CD4-positive, alpha-beta T cell treated with Interleukin-1 beta for 1 hour (primary cell): ENCODE measurements at places on chromosomes 4 and X.

GRCh38 chr4:148216866-148217814 lies 225.1 kb downstream of the NR3C2 start:
- peak; percentile 53 for DNase-seq

- no peak for DNase-seq
Observed at GRCh38 chrX:31314921-31315320, 243.1 kb upstream of the FTHL17 start.

DNA sequence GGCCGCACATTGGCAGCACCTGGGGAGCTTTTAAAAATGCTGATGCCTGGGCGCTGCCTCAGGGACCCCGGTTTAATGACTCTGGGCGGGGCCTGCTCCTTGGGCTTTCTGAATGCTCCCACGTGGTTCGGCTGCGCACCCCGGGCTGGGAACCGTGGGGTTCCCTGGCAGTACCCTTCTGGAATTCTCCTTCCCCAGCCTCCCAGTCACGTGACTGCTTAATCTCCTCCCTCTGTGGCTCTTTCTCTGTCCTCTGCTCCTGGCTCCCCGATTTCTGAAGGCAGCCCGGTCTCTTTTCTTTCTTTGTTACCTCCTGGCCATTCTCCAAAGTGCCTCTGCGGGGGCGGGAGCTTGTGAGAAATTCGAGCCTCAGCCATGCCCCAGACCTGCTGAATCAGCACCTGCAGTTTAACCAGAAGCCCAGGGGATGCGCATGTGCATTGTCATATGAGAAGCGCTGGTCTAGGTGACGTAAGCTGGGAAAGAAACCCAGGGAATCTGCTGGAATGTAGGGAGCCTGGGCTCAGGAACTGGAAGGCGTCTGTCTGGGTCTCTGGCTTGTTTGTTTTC lies 16.6 kb downstream of the CLCN4 start:
- no peak for DNase-seq

DNA sequence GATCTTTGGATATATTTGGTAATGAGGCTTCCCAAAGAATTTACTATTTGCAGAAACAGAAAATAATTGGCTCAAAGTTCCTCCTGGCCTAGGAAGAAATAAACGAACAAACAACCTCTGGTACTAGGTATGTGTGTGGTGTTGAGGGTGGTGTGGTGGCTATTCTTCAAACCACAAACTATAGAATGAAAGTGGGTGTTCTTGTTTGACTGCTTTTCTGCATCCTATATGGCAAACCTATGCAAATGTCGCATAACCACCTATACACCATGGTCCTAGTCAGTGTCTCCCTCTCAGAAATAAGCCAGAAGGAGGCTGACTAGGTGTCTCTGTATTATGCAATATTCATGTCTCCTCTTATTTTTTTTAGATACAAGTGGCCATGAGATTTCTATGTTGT lies 106.6 kb upstream of the PCDH18 start:
- no peak for DNase-seq

DNA sequence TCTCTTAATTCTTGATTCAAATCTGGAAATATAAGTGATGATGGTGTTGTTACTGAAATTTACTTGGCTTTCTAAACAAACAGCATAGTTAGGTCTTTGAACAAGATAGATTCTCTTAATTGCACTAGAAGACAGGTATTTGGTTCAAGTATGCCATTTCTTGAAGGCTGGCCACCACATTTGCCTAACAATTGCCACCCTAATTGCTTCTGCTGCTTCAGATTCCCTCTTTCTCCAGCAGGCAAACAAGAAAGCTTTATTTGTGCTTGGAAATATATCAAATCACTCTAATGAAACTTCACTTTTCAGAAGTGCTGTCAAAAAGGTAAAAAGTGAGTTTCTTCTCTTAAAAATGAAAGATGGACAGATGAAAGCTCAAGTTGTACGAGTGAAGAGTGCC lies 418.6 kb downstream of the INPP4B start:
- no peak for DNase-seq

DNA sequence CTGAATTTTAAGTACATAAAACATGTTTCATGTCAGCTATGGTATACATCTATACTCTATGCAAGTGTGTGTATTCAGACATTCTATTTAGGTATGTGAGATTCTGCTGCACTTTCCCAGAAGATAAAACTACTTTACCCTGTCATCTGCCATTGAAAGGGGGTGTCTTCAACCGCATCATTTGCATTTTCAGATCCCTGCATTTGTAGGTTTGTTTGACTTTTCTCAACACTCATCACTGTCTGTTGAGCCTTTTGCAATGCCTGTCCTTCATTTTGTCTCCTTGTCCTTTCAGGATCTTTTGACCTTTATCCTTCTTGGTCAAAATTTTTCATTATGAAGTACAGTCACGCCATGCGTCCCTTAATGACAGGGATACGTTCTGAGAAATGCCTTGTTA lies 103.5 kb downstream of the TMA16 start:
- no peak for DNase-seq

GRCh38 chr4:24067367-24068193 lies 177.7 kb upstream of the PPARGC1A start:
- DNase-seq, result no peak

DNA sequence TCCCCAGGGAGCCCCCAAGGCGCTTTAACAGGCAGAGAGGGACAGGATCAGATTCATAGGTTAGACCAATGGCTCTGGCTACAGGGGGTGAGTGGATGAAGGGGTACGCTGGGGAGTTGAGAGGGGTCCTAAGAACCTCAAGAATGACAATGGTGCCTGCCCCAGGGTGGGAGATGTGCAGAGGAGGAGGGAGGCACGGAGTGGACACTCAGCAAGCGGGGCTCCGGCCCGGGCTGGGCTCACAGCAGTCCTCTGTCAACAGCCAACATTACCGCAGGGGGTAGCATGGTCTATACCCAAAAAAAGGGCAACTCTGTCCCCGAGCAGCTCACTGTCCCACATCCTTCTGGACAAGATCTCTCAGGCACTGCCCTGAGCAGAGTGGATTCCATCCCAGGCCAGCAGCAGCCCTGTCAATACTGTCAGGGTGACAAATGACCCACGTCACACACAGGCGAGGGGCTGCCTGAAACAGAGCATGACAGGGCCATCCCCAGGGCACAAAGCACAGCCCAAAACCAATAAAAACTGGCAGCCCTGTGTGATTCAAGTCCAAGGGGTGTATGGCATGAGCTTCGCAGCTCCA lies 47.7 kb upstream of the PPP2R2C start:
- DNase-seq, result no peak

GRCh38 chr4:144411119-144411518 lies 234.8 kb upstream of the HHIP start:
- DNase-seq, result no peak

DNA sequence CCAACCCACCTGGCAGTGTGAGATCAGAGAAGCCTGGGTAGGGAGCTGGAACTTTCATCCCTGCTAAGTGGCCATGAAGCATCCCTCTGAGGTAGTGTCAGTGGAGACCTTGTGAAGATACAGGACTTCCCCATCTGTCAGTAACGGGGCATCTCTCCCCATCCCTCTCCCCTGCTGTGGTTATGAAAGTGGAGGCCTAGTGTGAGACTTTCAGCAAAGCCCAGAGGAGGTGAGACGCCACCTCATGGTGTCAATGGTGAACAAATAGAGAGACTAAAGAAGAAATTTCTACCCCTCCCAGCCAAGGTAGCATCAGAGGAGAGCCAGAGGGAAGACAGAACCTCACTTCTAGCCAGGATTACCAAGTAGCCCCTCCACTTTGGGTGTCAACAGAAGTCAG lies 150.2 kb downstream of the VEGFC start:
- no peak for DNase-seq

- no peak for DNase-seq
Observed at GRCh38 chrX:119374736-119375135, 24.4 kb upstream of the SLC25A43 start.

- no peak for DNase-seq
Observed at GRCh38 chr4:85457752-85458467, 17.0 kb upstream of the ARHGAP24 start.

GRCh38 chr4:138030375-138030774 lies 211.8 kb downstream of the SLC7A11 start:
- DNase-seq, result no peak

DNA sequence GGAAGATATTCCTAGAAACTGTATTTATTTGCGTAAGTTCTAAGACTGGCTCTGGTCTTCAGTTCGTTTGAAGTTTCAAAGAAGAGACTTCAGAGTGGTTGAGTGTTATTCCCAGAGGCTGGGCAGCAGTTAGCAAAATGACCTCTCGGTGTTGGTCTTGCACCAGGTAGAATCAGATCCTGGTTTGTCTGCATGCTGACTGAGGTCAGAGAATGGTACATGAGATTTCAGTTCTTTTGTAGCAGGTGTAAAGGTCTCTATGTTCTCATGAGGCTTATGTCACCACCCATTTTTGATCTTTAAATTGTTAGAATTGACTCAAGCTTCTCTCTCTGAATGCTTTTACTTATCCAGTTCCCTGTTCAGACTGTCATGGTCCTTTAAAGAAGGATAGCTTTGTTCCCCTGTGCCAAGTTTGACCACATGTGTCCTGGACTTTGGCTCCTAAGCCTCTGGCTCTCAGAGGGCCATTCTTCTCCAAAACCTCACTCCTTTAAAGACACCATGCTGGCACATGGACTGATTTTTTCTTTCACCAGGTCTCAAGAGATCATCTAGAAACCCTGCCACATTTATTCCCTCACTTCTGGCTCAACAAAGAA lies 355.8 kb upstream of the BOD1L1 start:
- DNase-seq, result no peak

DNA sequence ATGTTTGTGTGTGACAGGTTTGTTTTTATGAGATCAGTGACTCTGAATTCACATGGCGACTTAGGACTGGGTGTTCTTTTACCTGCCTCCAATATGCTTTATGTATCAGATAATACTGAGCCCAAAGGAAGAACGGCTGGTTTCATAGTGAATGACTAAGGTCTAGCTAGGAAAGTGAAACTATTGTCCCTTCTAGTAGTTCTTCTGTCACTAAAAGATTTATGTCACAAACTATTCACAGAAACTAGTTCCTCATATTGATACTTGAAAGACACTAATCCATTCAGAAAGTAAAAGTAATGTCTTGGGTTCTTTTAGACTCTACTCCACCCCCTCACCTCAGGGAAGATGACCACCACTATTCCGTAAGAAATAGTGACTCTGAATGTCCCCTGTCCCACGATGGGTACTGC lies 81.7 kb downstream of the EGF start:
- DNase-seq, result no peak

- no peak for DNase-seq
Observed at GRCh38 chr4:97942137-97942536, 201.1 kb downstream of the STPG2 start.

- no peak for DNase-seq
Observed at GRCh38 chr4:11623726-11624037, 195.0 kb upstream of the HS3ST1 start.

GRCh38 chr4:10500776-10501175 lies 43.5 kb upstream of the ZNF518B start:
- DNase-seq, result no peak

- DNase-seq, result no peak
Observed at GRCh38 chr4:10623862-10624261, 60.7 kb downstream of the CLNK start.

- no peak for DNase-seq
Observed at GRCh38 chrX:84666086-84666485, 163.8 kb upstream of the HDX start.

DNA sequence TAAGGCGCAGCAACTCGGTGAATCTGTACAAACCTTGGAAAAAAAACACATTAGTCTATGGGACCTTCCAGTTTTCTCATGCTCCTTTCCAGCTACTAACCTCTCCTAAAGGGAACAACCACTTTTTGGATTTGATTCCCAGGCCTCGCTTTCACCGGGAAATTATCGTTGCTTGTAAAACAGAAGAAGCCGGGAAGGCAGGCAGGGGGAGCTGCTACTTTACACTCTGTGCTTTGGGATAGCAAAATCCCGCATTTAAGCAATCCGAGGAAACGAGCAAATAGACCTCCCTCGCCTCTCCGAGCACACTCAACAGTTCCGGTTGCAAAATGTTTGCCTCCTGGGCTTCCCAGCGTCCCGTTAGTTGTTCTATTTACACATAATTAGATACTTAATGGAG lies 1.2 kb downstream of the CD38 start:
- DNase-seq, result no peak

- no peak for DNase-seq
Observed at GRCh38 chr4:9898596-9899305, 117.3 kb downstream of the DRD5 start.

GRCh38 chr4:754221-755120 lies 48.8 kb downstream of the PCGF3 start:
- DNase-seq, result no peak

- DNase-seq, result no peak
Observed at GRCh38 chr4:30330894-30331652, 389.1 kb upstream of the PCDH7 start.

DNA sequence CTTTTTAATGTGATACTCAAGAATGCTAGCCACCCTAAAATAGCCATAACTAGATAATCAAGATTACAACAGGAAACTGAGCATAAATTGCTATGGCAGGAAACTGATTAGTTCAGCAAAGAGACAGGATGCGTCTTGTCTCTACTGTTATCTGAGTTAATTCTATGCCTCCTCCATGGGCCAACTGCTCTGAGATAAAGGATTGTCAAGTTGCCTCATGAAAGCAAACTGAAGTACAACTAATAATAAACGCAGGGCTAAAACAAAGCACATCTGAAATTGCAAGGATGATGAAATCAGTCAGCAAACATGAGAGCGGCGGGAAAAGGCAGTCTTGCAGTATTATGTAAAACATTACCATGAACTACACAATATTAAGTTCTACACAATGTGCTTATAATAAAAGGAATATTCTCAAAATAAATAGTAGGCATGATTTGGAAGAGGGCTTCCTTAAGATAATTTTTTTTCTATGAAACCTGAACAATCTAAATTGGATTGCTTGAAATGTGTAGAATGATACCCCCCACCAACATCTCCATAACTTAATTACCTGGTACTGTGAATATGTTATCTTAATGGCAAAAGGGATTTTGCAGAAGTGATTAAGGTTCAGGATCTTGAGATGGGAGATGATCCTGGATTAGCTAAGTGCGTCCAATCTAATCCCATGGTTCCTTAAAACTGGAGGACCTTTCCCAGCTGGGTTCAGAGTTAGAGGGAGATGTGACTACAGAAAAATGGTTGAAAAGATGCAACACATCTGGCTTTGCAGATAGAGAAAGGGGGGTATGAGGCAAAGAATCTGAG lies 65.9 kb downstream of the ANTXR2 start:
- DNase-seq, result peak; percentile 38

DNA sequence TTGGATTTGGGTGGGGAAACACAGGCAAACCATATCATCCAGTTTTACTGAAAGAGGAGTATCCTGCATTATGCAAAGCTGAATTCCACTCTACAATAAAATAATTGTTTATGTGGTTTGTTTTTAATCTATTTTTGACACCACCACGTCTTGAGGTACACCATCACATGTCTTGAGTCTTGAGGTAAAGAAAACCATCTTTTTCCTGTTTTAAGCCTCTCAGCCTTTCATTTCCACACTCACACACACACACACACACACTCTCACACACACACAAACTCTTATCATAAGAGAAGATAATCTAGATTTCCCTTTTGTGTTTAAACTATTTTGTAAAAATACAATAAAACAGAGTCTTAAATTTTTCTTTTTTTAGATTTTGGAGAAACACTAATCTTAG lies 32.0 kb downstream of the SPIN3 start:
- peak; percentile 23 for DNase-seq

- no peak for DNase-seq
Observed at GRCh38 chrX:136347706-136348105, 46.9 kb downstream of the ADGRG4 start.
